ENCODE measurements at places on chromosomes 5 and 9.

GRCh38 chr5:34811706-34812105 is 27.3 kb upstream of the TTC23L start:
- no peak for DNase-seq

DNA sequence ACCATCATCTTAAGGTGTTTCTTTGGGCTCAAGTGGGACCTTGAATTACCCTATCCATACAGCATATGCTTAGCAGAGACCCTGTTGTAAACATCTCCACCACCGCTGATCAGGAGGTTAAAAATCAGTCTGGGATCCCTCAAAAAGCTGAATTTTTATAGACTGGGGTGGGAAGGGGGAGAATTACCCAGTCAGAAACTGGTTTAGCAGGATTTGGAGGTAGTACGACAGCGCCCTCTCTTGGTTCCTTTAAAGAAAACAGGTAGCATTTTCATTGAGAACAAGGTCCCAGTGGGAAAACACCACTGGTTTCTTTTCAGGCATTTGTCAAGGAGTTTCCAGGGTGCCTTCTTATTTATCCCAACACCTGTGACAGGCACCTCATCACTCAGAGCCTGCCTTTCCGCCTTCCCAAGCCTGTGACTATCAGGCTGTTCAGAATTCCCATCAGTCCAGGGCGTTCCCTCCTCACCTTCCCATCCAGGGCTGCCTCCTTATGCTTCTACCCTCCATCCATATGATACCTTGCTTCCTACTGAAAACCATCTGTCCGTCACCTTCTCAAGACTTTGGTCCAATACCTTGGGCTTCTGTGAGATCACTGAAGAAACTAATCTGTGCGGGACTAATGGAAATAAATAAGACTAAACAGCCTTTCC is 203.8 kb upstream of the RAI14 start:
- DNase-seq, result no peak

GRCh38 chr5:145110834-145111233 is 724.3 kb downstream of the PRELID2 start:
- no peak for DNase-seq

GRCh38 chr5:180540050-180540694 is 46.0 kb downstream of the CNOT6 start:
- DNase-seq, result no peak

- no peak for DNase-seq
Measured at GRCh38 chr9:77807281-77807683, 159.2 kb upstream of the GNA14 start.

All from GM12892 (cell line).